ENCODE measurements at places on chromosomes 12 and 14.

DNA sequence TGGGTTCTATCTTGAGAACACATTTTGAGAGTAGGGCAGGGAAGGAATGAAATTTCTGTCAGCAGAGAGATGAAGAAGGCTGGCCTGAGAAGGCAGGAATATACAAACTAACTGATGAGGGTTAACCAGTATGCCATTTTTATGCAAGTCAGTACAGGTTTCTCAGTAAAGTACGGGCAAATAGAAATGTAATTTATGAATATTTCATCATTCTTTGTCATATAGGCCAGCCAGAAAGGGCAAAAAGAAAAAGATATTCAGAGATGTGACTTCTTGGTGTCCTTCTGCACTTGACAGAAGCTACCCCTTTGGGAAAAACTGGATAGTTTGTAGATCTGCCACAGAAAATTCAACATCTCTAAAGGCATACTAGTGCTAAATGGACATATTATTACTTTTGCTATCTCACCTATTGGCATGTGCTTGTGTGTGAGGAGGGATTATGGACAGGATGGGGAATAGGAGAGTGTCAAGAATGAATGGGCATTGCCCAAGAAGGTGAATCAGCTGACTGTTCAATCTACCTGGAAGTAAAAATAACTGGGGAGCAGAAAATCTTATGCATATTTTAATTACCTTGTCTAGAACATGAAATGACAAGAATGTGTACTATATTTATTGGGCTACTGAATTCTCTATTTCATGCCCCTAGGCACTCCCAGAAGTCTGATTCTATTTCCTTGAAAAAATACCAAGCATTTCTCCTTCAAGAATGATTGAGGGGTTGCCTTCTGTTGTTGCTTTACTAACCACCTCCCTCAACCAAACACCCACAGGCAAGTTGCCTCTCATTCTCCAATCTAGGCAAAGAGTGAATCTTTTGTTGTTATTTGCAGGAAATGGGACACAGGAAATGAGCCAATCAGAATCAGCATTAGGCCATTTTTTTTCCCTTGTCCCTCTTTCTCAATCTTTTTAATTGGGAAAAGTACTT, 175.1 kb upstream of the SLC38A2 start:
- DNase-seq, result no peak

DNA sequence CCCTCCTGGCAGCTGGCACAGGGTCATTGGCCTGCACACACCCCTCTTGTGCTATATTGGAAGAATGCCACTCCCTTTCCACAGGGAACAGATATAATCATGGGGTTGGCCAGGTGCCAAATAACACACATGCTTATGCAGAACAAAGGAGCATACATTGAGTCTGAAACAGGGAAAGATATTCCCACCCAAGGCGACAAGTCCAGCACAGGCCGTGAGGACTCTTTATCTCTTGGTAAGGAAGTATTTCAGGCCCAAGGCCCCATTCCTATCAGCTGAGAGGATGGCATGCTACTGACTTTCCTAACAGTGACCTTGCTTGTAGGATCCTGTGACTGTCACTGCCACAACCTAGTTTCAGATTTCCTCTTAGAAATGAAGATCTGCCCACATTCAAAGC, 59.0 kb upstream of the STXBP6 start:
- no peak for DNase-seq

GRCh38 chr12:68868043-68868790, 60.2 kb downstream of the MDM2 start:
- no peak for DNase-seq

- no peak for DNase-seq
Measured at GRCh38 chr14:104756477-104757237, 3.7 kb downstream of the SIVA1 start.

DNA sequence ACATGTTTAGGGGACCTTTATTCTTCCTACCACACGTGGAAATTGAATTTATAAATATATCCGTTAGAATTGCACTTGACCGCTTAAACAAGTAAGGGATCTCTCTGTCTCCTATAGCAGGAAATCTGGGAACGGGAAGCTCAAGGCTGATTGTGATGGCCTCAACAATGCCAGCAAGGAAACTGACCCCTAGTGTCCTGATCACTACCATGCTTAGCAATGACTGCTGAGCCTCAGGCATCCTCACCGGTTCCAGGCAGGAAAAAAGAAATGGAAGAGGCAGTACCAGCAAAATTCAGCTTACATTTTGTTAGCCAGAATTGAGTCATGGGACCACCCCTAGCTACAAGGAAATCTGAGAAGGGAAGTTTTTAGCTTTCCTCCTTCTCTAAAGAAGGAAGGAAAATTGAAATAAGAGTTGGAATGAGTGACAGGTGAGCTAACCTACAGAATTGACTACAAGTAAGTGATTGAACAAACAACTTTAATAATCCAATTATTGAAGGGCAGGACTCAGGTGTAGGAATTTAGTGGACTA, 43.9 kb upstream of the AMN1 start:
- no peak for DNase-seq

- peak; percentile 55 for DNase-seq
Measured at GRCh38 chr12:50505675-50506530, 1.1 kb downstream of the DIP2B start.

GRCh38 chr14:32408018-32408417, 78.9 kb downstream of the AKAP6 start:
- no peak for DNase-seq

GRCh38 chr14:30193101-30193500, 265.5 kb upstream of the PRKD1 start:
- DNase-seq, result no peak

All from spinal cord (tissue), 10 donors.